Activated B cell treated with CpG ODN at 0.5 μM for 24 hours (primary cell): ENCODE measurements at places on chromosomes 16 and 17. TPM values are rescaled to one million over a fixed set of nuclear protein-coding genes. Genes with fewer than 3 reads are reported as not detected.

- DNase-seq, result no peak
- no peaks in the 10 kb centered on the region for H3K36me3 ChIP-seq
- no peak overlapping the region for H3K27ac ChIP-seq
- no peak overlapping the region for H3K4me3 ChIP-seq
- peaks cover 4% of the 10 kb centered on the region for H3K27me3 ChIP-seq
Observed at GRCh38 chr17:20935740-20936139, 107.1 kb downstream of the USP22 start.

DNA sequence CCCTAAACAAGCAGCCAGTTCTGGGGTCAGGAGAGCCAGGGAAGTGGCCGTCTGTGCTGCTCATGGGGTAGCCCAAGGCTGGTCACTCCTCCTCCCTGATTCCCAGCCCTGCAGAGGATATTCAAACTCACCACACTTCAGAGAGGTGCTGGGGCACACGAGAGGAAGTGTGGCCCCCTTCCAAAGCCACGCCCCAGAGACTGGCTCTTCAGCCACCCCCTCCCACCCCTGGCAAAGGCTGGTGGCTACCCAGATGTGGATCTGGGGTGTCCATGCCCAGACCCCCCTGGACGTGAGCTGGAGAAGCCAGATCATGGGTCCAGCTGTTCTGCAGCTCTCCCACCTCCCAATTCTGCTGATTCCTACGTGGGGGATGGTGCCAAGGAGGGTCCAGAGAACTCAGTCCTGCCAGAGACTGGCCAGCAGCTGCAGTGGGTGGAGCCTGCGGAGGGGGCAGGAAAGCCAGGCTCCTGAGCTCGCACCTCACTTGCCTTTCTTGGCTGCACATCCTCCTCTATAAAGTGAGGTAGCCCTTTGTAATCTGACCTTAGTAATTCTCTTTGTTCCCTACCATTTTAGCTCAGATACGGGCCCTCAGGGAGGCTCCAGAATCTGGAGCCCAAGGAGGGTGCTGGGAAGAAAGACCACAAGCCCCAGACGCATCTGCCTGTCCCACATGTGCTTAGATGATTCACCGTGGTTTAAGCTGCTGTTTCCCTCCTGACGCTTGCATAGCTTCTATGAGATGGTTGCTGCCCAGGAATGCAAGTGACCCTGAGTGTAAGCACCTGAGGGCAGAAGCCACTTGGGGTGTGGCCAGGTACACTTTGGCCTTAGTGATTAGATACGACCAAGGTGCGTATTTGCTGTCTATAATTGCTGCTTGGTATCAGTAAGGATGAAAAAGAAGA is 15.3 kb downstream of the SDK2 start:
- H3K4me1 ChIP-seq, result peaks cover 2% of the 10 kb centered on the region
- DNase-seq, result no peak
- no peak overlapping the region for H3K27ac ChIP-seq

GRCh38 chr16:4752351-4753100 is 14.4 kb downstream of the ZNF500 start:
- H3K4me1 ChIP-seq, result peaks cover 11% of the 10 kb centered on the region
- no peak overlapping the region for H3K27ac ChIP-seq
- H3K4me3 ChIP-seq, result no peak overlapping the region

DNA sequence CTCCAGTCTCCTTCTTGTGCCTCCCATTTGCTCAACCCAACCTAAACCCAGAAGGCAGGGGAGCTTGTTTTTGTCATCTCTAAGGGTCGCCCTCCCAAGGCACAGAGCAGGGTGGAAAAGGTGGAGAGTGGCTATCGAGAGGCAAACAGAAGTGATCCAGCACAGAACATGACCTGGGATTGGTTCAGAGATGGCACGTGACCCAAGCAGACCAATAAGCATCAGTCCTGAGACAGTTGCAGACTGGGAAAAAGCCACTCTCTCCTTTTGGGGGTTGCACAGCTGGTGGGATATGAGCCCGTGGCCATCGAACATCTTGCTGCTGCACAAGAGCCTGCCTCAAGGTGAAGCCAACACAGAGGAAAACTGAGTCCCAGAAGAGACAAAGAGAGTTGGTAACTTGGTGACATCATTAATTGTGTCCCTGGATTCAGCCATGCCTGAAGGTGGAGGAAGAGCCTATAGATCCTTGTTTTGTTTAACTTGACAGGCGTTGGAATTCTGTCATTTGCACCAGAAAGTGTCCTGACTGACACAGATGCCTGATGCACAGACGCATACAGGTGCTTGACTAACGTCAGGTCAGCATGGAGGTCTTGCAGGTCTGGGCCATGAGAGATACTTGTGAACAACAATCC is 28.2 kb upstream of the CSNK2A2 start:
- H3K4me3 ChIP-seq, result no peak overlapping the region
- no peaks in the 10 kb centered on the region for H3K36me3 ChIP-seq
- peaks cover 13% of the 10 kb centered on the region for H3K27me3 ChIP-seq
- no peak for DNase-seq

The TBC1D3C gene
- 4.6 and 8.5 TPM in 2 replicates for total RNA-seq

The CCDC57 gene
- 56.6 TPM in 2 replicates for total RNA-seq
